ENCODE measurements at places on chromosomes 5 and 9. TPM values are rescaled to one million over a fixed set of nuclear protein-coding genes. Genes with fewer than 3 reads are reported as not detected.

AFAP1L1 gene
- 49.5 TPM for polyA plus RNA-seq

MARVELD2 gene
- polyA plus RNA-seq: 0.55 TPM

PCDHA9 gene
- polyA plus RNA-seq: not detected

SLC24A2 gene
- polyA plus RNA-seq: 0.01 TPM

HRCT1 gene
- polyA plus RNA-seq: 3.7 TPM

SOHLH1 gene
- polyA plus RNA-seq: not detected

NTNG2 gene
- polyA plus RNA-seq: 2.2 TPM

QRFP gene
- polyA plus RNA-seq: not detected

CCIN gene
- polyA plus RNA-seq: not detected

FUT7 gene
- not detected for polyA plus RNA-seq

PCDHA5 gene
- not detected for polyA plus RNA-seq

DNA sequence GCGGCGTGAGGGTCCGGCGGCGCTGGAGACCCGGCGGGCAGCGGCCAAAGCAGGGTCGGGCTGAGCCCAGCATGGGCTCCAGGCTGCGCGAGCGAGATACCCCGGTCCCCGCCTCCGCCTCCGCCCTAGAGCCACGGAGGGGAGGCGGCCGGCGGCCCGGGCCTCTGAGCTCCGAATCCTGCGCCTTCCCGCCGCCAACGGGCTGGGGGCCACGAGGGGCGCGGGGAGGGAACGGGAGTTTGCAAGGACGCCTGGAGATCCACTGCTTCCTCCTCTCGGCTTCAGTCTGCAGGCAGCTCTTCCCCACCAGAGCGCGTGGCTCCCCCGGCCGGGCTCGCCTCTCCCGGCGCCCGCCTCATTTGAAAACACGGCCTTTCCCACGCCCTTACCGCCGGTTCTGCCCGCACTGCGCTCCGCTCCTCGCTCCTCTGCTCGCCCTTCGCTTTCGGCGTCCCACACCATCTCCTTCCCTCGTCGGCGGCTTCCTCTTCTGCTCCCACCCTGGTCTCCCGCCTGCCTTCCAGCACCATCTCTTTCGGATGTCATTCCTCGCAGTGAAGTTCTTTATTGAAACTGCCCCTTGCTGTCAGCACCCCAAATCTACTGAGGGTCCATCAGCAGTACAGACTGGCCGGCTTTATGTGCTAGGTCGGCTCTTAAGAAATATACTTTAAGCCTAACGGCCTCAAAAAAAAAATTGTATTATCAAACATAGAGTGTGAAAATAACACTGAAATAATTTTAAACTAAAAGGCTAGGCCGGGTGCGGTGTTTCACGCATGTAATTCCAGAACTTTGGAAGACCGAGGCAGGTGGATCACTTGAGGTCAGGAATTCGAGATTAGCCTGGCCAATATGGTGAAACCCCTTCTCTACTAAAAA, 105.0 kb upstream of the FAM120A start:
- no peak for DNase-seq

GRCh38 chr5:61332358-61332749, 296 bp downstream of the ZSWIM6 start:
- peak; percentile 41 for DNase-seq

DNA sequence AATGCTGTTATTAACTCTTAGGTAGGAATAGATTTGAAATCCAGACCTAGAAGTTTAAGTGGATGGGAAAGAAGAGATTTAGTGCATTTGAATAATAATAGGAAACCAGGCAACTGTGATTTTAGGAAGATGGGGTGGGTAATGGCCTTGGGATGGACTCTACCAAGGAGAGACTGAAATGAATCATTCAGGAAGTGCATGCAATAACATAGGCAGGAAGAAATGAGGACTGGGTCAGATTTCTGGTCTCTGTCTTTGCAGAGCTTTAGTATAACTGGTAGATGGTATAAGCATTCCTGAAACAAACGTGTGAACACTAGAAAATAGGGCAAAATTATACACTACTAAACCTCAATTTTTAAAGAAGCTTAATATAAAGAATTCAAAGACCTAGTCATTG, 274.4 kb upstream of the CLINT1 start:
- DNase-seq: no peak

DNA sequence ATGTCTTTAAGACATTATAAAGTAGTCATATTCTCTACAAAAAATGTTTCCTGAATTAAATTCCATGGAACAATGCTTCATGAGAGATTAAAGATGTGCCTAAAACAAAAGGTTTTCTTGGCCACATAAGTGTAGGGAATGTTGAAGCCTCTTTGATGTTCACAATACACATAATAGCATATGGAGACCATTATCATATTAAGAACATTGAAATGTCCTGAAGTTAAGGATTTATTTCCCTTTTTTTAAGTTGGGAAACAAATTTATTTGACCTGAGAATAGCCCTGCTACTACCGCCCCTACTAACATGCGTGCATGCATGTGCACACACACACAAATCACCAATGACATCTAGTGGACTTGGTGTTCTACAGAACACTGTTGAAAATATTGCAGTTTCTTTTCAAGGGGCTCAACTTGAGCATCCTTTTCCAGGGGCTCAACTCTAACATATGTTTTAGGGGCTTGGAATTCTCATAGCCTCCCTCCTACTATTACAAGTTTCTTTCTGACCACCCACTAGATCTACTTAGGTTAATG, 124.9 kb upstream of the C6 start:
- DNase-seq: no peak

- DNase-seq: no peak
Observed at GRCh38 chr5:50730336-50730735, 63.9 kb downstream of the PARP8 start.

DNA sequence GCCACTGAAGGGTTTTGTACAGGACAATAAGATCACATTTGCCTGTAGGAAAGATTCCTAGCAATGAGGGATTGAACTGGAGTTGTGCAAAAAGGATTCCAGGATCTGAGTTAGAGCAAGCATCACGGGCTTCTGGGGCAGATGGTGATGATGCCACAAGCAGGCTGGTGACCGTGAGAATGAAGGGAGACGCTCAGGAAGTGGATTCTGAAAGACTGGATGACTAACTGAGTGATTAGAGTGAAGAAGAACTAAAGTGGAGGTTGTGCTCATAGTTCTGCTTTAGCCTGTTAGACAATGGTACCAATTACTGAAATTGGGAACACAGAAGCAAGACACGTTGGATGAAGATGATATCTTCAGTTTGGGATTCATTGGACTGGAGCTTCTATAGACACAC, 168.2 kb downstream of the CD180 start:
- no peak for DNase-seq

GRCh38 chr5:89769975-89770374, 639.6 kb downstream of the CETN3 start:
- no peak for DNase-seq

DNA sequence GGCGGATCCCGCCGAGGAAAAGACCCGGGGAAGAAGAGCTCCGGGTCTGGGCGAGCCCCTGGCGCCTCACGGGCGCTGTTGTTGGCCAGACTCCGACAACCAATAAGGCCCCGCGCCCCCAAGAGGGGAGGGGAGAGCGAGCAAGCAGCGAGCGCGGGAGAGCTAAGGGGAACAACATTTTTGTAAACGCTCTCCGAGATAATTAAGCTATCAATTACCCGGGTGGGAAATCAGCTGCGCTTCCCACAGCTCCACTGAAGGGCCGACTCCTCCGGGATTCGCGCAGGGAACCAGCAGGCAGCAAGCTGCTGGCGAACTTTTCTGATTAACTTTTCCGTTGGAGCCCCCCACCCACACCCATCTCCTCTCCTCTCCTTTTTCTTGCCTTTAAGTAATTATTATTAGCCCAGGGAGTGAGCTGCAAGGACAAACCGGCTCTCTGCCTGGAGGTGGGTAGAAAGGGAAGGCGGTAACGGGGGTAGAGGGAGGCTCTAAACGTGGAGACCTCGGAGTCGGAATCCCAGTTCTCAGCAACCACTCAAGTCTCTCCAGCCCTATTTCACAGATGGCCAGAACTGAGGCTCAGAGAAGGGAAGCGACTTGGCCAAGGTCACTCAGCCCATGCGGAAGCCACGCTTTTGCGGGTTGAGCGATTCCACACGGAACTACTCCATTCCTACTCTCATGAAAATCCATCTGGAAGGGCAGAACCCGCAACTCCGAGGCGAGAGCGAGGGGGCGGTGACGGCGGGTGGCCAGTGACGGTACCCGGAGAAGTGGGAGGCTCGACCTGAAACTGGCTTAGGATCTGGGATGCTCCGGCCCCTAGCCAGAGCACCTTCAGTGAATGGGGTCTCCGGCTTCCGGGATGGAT, 1.3 kb downstream of the ASTN2 start:
- DNase-seq: no peak

DNA sequence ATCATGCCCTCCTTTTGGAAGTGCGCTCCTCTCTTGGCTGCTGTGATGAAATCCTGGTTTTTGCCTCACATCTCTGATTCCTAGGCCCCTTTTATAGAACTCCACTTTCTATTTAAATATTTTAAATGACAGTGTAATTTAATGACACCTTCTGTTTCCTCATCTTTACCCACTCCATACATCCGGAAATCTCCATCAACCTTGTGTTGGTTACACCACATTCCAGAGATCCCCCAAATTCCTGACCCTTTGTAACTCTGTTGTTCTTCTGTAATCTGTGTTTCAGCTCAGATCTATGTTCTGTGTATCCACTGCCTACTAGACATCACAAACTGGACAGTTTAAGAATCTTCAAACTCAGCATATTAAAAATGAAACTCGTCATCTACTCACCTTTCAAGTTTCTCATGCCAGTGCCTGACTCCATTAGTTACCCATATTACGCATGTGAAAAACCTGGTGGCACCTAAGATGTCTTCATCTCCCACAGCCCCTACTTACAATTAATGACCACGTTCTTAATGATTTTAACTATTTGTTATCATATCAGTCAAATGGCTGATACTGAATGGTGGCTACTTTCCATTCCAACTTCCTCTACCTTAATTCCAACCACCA, 25.1 kb downstream of the PARP8 start:
- DNase-seq: no peak

DNA sequence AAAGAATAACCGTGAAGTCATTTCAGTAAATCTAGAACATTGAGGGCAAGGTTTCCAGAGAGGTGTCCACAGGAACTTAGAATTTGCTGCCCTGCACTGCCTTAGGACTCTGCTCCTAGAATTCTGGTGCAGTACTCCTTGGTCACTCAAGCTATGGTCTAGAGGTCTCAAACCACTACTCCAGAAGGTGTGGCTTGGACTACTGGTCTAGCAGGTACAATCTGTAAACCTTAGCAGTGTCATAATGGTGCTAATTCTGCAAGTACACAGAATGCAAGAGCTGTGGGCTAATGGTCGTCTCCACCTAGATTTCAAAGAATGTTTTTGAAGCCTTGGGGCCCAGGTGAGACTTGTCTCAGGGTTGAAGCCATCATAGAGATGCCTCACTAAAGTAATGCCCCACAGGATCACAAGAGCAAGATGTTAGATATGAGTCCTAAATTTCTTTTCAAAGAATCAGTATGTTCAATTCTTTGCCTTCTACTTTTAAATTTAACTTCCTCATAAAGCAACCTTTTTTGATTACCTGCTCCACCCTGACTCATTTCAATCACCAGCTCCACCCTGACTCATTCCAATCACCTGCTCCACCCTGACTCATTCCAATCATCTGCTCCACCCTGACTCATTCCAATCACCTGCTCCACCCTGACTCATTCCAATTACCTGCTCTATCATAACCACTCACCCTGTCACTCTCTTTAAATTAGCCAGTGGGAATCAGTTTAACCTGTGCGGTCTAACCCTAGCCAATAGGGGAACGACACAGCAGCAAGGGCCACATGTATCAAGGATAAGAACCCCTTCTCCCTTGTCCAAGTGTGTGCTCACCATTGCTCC, 1111.8 kb upstream of the ACO1 start:
- DNase-seq: no peak

GRCh38 chr9:114276908-114277821, 45.7 kb upstream of the ORM1 start:
- peak; percentile 12 for DNase-seq

DNA sequence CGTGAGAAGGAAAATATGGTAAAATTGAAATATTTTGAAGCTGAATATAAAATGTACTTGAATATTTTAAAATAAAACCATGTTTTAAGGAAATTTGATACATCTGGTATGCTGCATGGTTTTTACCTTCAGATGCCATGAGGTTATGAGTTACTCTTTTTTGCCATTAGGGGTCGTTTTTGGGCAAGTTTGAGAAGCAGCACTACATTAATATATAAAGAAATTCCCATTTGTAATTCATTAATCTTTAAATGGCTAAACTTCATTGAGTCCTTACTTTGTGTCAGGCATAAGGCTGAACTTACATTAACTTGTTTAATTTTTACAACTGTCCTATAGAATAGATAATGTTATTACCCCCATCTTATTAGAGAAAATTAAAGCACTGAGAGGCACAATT, 152.3 kb downstream of the KDM4C start:
- DNase-seq: no peak

DNA sequence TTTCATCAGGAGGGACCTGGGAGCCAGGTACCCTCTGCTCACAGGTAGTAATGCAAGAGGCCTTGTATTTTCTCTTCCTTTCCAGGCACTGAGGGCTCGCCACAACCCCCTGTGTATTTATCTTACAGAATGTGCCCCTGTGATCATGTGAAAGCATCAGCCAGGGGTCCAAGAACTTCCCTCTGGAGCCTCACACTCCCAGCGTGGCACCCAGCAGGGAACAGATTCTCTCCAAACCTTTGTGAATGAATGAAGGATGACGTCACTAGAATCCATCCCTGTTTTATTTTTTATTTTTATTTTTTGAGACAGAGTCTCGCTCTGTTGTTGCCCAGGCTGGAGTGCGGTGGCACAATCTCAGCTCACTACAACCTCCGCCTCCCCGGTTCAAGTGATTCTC, 107.3 kb upstream of the IER5L start:
- DNase-seq: no peak

GRCh38 chr9:115333277-115334070, 215.5 kb upstream of the TNC start:
- no peak for DNase-seq

- no peak for DNase-seq
Observed at GRCh38 chr5:13976867-13977830, 32.7 kb upstream of the DNAH5 start.

GRCh38 chr9:899440-900184, 58.1 kb downstream of the DMRT1 start:
- no peak for DNase-seq

DNA sequence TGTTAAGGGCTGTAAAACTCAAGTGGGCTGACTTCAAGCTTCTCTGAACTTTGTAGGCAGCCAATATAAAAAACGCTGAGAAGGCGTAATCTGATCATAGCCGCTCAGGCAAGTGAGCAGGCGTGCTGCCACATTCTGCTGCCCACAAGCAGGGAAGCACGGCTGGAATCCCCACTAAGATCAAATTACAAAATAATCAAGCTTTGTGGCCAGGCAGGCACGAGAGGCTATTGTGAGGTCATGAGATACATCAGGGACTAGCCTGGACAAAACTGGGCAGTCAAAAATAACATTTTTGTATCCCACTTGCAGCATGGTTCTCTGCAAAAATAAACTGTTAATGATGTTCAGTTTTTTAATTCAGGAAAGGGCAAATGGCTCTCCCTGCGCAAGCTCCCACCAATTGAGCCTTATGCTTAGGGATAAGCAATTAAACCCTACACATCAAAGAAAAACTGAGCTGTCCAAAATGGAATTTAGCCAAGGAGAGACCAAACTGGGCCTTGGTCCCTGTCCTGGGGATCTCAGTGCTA, 64.0 kb downstream of the POU5F2 start:
- DNase-seq: peak; percentile 19
